ENCODE measurements at places on chromosomes 1 and 21.
A peak's percentile ranks its signal among the peaks of the same experiment; 100 is the strongest.

- no peak for DNase-seq
These were observed 10.9 kb downstream of the WNT4 start for GRCh38 chr1:22131875-22132486.

DNA sequence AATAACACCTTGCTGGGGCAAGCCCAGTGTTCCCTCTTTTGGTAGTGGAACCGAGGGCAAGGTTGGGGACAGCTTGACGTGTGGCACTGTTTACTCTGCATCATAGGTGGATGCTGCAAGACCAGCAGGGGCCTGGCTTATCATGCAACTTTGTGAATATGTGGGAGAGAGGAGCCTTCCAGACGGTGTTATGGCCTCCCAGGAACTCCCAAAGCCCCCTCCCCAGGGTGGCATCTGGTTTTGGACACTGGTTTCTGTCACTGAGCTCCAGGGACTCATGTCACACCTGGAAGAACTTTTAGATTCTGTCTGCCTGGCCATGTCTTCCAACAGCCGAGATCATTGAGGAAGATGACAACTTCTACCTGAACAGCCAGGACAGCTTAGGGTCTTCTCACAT, 1.4 kb upstream of the TLR5 start:
- DNase-seq, result no peak

DNA sequence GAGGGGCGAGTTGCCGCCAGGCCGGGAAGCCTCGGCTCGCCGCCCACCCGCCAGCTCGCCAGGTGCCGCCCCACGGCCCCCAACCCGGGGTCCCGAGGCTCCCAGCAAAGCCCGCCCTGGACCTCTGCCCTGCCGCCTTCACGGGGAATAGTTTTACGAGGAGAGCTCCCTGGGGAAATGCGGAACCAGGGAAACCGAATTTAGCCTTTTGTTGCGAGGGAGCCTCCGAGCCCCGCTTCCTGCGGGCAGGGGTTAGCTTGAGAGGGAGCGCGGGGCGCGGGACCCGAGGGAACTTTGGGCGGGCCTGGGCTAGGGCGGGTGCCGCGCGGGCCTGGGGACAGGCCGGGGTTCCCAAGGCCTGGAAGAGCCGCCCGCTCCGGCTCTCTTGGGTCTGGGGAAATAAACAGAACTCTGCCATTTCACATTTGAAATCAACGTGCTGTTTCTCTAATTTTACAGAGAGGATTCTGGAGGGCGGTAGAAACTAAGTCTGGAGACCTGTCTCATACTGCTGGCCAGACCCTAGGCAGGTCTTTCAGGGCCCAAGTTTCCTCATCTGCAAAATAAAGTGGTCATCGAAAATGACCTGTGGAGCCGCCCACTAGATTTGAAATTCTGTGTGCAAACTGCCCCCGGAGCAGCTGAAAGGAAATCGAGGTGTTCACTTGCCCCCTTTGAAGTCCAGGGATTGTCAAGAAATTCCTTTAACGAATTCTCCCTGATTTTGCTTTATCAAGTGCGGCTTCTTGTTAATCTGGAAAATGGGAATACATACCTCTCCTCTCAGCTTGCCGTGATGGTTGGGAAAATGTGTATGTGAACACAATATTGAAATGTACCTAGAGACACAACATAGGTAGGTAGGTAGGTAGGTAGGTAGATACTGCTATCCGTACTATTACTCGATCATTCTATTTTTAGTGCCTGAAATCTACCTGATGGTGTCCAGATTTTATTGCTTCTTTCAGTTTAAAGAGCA, 749 bp upstream of the GLUL start:
- no peak for DNase-seq

DNA sequence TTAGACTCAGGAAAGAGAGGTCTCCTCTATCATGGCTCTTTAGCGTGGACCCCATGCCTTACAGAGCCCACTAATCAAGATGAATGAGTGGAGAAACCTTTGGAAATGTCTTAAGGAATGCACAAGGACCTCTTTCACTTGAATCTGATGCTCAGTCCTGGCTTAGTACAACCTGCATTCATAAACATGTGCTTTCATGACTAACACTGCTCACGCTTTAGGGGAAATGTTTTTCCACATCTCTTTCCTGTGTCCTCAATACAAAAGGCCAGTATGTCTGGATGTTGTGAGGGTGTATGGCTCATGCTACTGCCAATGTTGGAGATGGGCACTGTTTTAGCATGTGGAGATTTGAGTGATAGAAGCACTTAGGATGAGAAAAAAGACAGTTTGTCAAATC, 14.2 kb upstream of the GNG12 start:
- DNase-seq, result no peak

DNA sequence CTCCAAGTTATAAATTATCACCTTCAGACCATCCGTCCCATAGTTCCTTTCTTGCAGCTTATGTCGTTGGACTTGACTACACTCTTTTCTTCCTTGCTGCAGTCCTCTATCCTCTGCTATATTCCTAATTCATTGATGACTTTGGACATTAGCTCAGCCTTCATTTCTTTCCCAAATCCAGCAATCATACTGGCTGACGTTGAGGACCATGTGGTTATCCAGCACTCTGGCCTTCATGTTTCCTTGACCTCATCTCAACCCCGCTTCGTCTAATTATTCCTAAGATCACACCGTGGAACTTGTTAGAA, 27.4 kb downstream of the RAD54L start:
- no peak for DNase-seq

- no peak for DNase-seq
These were observed 15.7 kb downstream of the TM2D1 start for GRCh38 chr1:61708953-61709907.

GRCh38 chr1:27428316-27429028, 36.0 kb downstream of the GPR3 start:
- DNase-seq, result no peak

- DNase-seq, result no peak
These were observed 23.7 kb upstream of the TMCO2 start for GRCh38 chr1:40224040-40224439.

- DNase-seq, result no peak
These were observed 5.8 kb downstream of the COQ8A start for GRCh38 chr1:226945858-226946245.

GRCh38 chr1:160236806-160237205, 25.5 kb downstream of the DCAF8 start:
- no peak for DNase-seq

DNA sequence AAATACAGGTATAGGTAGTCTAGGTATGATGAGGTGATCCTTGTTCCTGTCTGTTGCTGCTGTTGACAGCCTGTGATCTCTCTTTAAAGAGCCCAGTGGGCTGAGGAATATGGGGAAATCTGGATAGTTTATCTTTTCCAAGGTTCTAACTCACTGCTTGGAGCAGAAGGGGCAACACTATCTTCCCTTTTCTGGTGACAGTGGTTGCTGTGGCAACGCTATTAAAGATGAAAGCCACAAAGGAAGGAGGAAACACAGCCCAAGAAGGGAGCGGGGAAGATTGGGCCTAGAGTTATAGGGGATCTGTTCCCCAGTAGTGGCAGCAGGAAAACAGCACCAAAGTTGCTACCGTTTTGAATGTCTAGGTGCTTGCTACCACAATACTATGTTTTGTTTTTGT, 8.8 kb downstream of the PCP4L1 start:
- no peak for DNase-seq

DNA sequence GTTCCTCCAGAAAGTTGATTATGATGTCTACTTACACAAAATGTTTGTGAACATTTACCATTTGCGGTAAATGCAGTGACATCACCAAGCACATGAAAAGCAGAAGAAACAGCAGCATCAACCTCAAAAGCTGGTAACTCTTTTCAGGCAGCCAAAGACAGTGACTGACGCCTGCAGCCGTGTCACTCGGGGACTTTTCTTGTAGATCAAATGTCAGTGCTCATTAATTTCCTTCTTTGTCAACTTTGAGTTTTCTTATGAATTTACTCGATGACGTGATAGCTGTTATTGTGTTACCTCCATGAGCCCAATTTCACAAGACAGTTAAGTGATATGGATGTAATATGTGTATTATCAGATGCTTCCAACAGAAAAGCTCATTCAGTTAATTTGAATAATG, 92.5 kb downstream of the RIPK4 start:
- DNase-seq, result no peak

- no peak for DNase-seq
These were observed 50.0 kb downstream of the KIAA0319L start for GRCh38 chr1:35506960-35507912.

DNA sequence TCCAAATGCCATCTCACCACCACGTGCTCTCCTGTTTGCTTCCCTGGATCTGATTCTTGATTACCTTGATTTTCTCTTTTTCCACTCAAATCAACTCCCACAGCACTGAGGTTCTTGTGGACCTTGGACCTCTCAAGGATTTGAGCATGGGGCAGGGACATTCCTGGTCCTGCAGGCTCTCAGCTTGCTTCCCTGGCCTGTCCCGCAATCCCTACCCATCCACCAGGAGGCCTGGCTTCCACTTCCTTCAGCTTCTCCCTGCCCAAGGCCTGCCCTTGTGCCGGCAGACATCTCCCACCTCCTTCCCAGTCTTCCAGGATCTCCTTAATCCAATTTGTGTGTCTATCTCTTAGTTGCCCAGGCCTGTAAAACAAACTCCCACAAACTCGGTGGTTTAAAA, 21.6 kb downstream of the PLA2G2A start:
- no peak for DNase-seq

GRCh38 chr1:178418284-178418955, 78.3 kb downstream of the CLEC20A start:
- no peak for DNase-seq

DNA sequence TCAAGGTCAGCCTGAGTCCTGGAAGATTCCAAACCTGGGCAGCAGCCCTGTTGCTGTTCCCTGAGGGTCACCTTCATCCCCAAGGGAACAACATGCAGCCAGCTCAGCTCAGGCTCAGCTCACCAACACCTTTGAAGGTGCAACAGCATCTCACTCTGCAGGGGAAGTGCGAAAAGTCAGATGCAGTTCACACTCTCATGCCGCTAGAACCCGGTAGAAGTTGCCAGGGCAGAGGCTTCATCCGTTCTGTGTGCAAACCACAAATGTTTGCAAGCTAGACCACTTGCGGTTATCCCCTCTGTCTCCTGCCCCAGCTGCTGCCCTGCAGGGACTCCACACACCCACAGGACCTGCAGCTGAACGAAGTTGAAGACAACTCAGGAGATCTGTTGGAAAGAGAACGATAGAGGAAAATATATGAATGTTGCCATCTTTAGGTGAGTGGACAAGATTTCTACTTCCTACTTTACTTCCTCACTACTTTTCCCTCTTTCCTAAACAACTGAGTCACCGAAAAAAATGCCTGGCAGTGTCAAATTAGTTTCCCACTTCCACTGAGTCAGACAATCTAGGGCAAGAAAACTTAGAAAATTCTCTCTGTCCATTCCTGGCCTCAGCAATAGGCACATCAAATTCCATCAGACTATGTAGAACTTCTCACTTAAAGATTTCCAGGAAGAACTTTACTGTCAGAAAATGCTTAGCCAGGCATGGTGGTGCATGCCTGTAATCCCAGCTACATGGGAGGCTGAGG, 1.8 kb upstream of the FCRL6 start:
- peak; percentile 85 for DNase-seq

DNA sequence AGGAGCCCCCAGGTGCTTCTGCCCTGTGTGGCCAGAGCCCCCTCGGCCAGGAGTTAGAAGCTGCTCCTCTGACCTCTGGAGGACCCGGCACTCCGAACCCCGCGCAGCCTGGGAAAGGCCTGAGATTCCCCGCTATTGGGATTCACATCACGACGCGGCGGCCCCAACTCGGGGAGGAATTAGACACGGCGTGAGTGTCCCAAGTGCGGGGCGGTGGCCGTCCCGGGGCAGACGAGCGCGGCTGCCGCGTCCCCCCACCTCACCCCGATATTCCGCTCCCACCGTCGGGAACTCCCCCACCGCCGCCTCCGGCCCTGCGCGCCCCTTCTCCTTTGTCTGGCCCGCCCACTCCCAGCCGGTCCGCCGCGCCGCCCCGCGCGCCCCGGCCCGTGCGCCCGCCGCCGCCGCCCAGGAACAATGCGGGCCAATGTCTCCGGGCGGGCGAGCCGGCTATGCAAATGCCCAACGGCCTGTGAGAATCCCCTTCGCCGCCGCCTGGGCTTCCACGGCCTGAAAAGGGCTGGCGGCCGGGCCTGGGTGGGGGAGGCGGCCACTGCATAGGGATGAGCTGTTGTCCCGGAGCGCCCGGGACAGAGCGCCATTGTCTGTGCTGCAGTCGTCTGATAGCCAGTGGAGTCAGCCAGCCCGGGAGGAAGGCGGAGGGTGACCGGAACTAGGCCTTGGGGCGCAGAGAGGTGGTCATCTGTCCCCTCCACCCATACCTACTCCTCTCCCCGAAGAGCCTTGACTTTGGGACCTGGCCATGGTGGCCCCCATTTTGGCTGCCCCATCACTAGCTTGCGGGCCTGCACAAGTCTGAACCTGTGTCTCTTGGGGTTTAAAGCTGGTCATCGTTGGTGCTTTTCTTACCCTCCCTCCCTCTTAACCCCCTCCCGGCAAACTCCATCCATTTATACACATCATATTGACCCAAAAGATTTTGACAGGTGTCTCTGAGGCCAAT, 19.4 kb downstream of the RHBG start:
- DNase-seq, result no peak

DNA sequence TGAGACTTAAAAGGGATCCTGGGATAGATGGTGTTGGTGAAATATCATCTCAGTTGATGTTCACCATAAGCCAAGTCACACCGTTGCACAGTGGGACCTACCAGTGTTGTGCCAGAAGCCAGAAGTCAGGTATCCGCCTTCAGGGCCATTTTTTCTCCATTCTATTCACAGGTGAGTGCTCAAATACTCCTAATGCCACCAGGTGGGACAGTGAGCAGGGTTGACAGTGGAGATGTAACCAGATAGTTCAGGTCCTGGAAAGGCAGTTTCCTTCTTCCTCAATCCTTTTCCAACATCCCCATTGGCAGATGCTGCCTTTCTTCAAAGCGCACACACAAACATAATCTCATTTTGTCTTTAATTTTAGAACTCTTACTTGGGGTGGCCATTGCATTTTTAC, 11.6 kb downstream of the CD160 start:
- DNase-seq, result no peak

GRCh38 chr1:185350027-185350442, 33.0 kb upstream of the IVNS1ABP start:
- no peak for DNase-seq

DNA sequence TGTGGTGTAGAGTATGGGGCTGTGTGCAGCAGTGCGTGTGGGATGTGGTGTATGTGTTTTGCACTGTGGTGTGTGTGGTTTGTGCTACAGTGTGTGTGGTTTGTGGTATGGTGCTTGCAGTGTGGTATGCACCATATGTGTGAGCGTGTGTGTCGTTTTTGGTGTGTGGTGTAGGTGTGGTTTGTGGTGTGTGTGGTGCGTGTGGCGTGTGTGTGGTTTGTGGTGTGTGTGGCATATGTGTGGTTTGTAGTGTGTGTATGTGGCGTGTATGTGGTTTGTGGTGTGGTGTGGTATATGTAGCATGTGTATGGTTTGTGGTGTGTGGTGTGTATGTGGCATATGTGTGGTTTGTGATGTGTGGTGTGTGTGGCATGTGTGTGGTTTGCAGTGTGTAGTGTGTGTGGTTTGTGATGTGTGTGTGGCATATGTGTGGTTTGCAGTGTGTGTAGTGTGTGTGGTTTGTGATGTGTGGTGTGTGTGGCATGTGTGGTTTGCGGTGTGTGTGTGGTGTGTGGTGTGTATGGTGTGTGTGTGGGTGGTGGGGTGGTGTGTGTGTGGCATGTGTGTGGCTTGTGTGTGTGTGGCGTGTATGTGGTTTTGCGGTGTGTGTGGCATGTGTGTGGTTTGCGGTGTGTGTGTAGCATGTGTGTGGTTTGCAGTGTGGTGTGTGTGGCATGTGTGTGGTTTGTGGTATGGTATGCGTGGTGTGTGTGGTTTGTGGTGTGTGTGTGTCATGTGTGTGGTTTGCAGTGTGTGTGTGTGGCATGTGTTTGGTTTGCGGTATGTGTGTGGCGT, 53.5 kb upstream of the TRAPPC10 start:
- no peak for DNase-seq

Measured in NK-92 treated with Interleukin-12 subunit alpha and Interleukin-12 subunit beta, amount 100 ng/mL, for 24 hours (cell line).